ENCODE measurements at places on chromosomes 3 and 15.
A peak's percentile ranks its signal among the peaks of the same experiment; 100 is the strongest.

DNA sequence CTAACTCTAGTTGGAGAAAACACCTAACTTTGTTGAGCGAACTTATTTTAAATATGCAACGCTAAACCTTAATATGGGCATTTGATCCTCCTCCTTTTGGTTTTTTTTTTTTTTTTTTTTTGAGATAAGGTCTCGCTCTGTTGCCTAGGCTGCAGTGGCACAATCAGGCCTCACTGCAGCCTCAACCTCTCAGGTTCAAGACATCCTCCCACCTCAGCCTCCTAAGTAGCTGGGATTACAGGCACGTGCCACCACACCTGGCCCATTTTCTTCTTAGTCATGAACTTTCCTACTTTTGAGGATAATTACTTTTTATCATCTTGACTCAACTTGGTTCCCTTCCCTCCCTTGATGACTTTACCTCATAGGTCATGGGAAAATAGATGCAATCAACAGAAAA lies 3.9 kb downstream of the NUSAP1 start:
- no peak for DNase-seq

DNA sequence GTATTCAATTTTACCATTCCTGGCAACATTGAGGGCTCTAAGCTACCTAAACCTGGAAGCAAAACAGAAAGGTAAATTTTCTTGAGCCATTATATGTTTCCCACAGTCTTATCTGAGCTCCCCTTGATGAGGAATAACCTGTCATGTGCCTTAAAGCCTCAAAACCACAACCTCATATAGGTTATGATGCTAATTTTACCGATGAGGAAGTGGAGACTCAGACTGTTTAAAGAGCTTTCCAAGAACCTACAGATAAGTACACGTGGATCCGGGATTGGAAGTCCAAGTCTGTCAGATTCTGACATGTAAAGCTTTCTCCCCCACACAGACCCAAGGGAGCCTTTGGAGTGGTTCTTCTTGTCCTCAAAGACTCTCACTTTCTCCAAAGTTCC lies 140.5 kb downstream of the SEMA6D start:
- no peak for DNase-seq

GRCh38 chr3:9503283-9503682 lies 50.3 kb downstream of the LHFPL4 start:
- peak; percentile 86 for DNase-seq

GRCh38 chr15:62976301-62976881 lies 66.2 kb upstream of the TPM1 start:
- no peak for DNase-seq

DNA sequence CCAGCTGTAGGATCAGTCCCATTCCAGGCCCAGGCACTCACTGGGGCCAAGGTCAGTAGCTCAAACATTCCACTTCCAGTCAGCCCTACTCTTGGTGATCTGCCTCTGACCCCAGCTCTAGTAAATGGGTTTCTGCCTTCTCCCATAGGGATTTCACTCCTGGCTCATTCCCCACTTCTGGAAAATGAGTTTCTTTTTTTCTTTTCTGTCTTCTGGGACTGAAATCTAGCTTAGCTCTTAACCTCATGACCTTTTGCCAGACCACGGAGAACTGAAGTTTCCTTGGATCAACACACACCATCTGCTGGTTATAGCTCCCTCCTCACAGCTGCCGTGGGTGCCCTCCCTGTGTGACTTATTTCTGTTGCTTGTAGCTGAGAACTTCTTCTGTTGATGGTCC lies 21.3 kb downstream of the MME start:
- DNase-seq, result no peak

- no peak for DNase-seq
Observed at GRCh38 chr3:74129056-74129455, 485.4 kb downstream of the CNTN3 start.

- no peak for DNase-seq
Observed at GRCh38 chr3:101900316-101900715, 51.0 kb downstream of the NFKBIZ start.

GRCh38 chr15:97867870-97868269 lies 92.6 kb upstream of the ARRDC4 start:
- no peak for DNase-seq

- DNase-seq, result no peak
Observed at GRCh38 chr15:28897861-28898585, 12.2 kb downstream of the APBA2 start.

- peak; percentile 21 for DNase-seq
Observed at GRCh38 chr3:43786102-43786501, 95.4 kb downstream of the ABHD5 start.

Data from dermis blood vessel endothelial cell (primary cell).